ENCODE measurements at places on chromosomes 5 and 9.

- DNase-seq, result no peak
Observed at GRCh38 chr5:119285070-119285916, 70.5 kb upstream of the TNFAIP8 start.

GRCh38 chr9:21392270-21392669, 7.1 kb upstream of the IFNA2 start:
- DNase-seq, result no peak

DNA sequence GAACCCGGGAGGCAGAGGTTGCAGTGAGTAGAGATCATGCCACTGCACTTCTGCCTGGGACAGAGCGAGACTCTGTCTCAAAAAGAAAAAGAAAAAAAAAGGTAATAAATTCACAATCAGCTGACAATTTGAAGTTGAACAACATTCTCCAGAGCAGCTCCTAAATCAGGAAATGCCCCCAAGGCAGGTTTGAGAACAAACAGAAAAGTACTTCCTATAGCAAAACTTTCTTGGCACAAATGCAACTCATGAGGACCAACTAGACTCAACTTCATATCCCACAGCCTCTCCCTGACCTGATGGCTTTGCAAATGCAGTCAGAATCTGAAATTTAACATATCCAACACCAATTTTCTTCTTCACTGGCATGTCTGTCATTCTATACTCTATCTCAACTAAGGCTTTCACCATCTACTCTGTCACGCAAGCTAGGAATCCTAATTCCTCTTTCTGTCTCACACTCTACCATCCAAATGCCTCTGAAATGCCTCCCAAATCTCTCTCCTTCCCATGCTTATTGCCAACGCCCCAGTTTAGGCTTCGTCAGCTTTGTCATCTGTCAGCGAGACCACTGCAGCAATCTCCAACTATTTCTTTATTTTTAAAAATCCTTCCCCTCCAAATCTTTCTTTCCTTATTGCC, 113.3 kb downstream of the MAPKAP1 start:
- no peak for DNase-seq

- no peak for DNase-seq
Observed at GRCh38 chr9:84170521-84171141, 169.9 kb downstream of the SLC28A3 start.

DNA sequence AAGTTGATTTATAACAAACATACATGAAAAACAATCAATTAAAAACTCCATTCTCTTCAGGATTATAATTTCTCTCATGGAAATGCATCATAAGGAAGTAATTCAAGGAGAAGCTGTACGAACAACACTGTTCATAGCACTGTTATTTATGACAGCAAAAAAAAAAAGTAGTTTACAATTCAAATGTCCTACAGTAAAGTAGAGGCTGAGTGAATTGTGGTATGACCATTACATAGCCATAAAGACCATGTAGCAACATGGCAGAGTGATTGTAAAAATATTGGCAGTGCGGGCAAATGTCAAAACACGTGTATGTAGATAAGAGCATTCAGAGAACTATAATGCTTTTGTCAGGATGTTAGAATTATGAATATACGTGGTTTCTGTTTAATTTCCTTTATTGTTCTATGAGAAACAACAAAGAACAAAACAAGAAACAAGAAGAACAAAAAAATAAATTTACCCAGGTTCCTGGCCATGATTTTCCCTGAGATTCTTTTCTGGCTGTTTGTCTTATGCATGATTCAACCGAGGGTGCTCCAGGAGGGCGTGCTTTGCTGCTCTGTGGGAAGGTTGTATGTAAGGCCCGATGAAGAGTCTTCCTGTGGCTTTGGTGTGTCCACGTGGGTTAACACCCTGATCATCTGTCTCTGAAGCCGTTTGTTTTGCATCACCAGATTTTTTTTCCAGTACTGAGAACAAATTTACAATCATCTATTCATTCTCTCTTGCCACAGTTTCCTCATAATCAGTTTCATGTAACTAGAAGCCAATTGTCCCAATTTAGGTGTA, 28.8 kb downstream of the GCNT4 start:
- DNase-seq, result no peak

- DNase-seq, result no peak
Observed at GRCh38 chr5:378976-379742, 57.6 kb downstream of the AHRR start.

DNA sequence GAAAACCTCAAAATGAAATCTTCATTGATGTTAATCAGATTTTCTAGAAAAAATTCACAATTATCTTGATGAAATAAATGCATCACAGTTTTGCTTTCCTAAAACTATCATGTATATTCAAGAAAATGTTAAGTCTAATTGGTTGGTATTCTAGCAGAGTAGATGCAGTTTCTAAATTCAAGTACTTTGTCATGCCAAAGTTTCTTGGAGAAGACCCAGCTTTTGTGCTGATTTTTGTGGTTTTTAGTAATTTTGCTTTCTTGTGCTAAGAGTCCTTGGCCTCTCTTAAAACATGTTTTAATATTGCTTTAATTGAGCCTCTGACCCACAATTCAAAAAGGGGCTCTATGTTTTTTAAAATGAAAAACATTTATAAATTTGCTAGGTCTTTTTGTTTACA, 924.8 kb upstream of the PTPRD start:
- DNase-seq, result no peak

DNA sequence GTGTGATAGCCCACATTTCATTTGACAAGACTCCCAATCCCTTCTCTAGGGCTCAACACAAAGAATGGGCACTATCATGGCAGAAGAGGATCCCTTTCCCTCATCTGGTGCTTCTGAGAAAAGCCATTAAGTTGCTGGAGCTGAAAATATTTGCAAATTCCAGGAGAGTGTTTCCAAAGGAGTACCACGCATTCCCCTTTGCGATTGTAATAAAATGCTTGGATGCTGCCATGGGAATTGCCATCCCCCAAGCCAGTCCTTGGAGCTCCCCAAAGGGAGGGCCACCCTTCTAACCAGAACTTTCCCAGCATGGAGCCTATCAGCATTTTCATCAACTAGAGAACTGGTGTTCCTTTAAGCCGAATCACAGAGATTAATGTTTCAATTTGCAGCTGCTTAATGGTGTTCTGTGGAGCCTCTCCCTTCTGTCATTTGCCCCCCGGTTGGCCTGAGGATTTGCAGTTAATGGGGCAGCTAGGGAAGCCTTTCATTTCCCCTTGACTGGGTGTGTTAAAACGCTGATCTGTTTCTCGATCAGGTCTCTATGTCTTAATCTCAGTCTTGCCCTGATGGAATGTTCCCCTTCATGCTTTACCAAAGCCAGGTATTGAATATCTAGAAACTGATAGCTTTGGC, 133.0 kb downstream of the ENC1 start:
- no peak for DNase-seq

DNA sequence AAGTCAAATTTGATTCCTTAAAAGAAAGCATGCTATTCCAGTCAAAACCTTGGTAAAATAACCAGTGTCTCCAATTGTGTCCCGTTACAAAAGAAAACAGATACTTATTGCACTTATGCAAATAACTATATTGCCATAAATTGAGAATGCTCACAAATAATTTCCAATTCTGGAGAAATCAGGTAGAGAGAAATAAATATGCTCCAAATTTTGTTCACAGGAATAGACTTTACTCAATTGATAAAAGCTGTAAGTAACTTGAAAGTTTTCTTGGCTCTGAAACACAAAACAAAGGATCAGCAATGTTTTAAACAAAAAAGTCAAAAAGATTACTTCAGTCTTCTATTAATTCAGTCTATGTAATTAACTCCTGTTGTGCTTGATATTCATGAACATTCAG, 7.8 kb upstream of the DTWD2 start:
- no peak for DNase-seq

DNA sequence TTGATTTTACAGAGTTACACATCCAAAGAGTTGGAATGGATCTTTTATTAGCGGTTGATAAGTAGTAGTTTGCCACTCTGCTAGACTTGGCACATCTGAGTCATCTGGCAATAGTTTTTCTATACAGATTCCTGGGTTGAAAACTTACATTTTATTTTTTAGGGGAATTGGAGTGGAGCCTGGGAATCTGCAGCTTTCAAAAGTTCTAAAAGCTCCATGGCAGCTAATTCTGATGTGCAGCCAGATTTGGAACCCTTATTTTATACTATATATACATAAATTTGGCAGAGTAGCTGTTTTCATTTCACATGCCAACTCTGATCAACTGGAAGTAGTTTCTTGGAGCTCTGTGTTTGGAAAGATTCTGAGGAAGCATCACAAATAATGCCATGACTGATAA, 715.5 kb downstream of the TLR4 start:
- DNase-seq, result no peak

GRCh38 chr5:74380193-74380592, 260.3 kb downstream of the ENC1 start:
- DNase-seq, result no peak

- DNase-seq, result no peak
Observed at GRCh38 chr9:136481558-136481957, 1.3 kb downstream of the SEC16A start.

- no peak for DNase-seq
Observed at GRCh38 chr5:136222580-136223235, 29.7 kb upstream of the SMIM32 start.

GRCh38 chr5:73484511-73484910, 13.7 kb upstream of the BTF3 start:
- DNase-seq, result no peak

DNA sequence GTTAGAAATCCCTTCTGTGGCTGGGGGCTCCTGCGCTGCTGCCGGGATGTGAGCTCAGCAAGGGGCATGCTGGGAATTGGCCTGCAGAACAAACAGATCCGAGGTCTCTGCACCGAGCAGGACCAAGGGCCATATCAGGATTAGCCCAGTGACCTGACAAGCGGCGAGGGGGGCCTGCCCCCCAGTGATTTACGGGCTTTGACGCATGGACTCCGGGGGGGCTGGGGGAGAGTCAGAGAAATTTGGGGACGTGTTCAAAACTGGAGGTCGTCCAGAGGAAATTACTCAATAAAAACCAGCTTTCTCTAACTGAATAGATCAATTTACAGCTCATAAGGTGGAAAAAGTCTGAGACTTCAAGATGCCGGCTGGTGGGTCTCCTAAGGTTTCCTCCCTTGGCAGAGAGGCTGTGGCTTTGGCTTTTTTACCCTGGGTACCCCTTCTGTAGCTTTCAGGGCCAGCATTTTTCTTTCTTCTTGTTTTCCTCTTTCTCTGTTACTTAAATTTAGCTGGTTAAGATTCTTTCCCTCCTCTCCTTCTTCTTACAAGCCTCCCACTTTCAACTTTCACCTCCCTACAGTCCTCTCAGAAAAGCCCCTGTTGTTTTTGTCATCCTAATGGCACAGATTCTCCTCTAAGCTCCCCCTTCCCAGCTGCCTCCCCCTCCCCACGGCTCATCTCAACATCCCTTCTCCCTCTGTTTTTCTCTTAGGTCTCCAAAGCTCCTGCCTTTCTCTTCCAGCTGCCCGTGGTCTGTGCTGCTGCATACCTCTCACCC, 551.0 kb downstream of the CCDC171 start:
- DNase-seq, result no peak

- no peak for DNase-seq
Observed at GRCh38 chr9:13873203-13873602, 440.7 kb downstream of the NFIB start.

DNA sequence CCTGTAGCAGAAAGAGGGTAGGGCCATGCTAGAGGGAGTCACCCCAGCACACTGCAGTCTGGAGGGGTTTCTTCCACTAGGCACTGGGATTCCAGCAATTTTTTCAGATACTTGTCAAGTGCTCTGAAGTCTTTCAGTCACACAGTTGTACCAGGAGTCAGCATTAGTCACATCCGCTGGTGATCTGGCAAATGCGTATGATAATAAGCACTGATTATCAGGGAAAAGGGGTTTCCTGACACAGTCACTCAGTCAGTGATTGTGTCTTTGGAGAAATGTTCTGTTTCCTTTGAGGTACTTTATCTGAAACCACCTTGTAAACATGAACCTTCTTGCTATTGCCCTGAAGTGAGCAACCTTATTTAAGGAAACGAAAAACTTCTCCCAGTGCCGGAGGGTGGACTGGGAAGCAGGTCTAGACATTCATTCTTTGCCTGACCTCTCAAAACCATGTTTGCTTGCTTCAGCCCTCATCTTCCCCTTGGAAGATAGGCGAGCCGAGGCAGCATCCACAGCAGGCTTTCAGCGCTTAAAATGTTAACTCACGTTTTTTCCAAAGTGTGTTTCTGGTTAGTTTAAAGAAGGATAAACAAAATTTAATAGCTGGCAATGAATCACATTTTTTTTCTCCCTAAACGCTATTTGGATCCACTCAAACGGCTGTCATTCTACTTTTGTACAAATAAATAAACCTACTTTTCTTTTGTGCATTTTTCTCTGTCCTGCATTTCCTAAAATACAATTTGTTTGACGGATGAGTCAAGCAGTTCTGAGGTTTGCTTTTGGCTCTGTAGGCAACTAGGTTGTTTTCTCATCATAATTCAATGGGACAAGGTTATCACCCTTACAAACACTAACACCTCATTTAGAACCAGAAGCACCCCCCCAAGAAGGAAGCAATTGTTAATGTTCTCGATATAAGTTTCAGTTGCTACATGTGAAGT, 77.7 kb downstream of the FOXD1 start:
- DNase-seq, result no peak

GRCh38 chr5:173090639-173091038, 34.5 kb downstream of the CREBRF start:
- DNase-seq, result no peak

GRCh38 chr9:93996863-93997262, 41.7 kb upstream of the BARX1 start:
- no peak for DNase-seq

DNA sequence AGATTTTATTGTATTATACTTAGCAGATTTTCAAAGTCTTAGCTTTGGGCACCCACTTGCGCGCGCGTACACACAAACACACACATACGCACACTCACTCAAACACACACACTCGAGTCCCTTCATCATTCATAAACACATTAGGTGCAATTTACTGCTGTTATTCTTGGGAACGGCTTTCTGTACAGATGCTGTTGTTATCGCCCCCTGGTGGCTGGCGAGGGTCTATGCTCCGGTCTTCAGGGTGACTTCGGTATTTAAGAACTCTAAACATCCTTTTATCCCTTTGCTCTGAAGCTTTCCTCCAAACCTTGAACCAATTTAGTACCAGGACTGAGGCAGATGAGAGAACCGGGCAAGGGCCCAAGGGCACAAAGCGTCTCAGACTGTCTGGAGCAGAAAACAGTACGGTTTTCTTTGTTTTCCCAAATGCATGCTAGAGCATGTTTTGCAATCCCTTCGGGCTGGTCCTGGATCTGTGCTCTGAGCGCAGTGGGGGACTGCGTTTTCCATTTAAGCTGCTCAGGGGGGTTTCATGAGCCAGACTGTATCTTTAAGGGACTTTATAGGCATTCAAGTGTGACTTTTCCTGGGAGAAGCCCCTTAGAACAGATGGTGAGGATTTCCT, 1.7 kb upstream of the SLIT3 start:
- no peak for DNase-seq

Data from stimulated activated CD4-positive, alpha-beta T cell treated with anti-CD3 and anti-CD28 coated beads, TNF-alpha, amount 100 ng/mL, for 4 hours (primary cell).